GDM1 (cell line): ENCODE measurements at places on chromosomes 13 and 19.

GRCh38 chr13:106609116-106609515 lies 41.2 kb upstream of the ARGLU1 start:
- DNase-seq, result no peak

GRCh38 chr13:68895696-68896095 lies 1211.9 kb upstream of the ATXN8OS start:
- DNase-seq, result no peak

- DNase-seq, result no peak
Measured at GRCh38 chr13:98184792-98185191, 7.7 kb upstream of the RNF113B start.

- peak; percentile 21 for DNase-seq
Measured at GRCh38 chr19:11130824-11131455, 24.6 kb downstream of the SPC24 start.

DNA sequence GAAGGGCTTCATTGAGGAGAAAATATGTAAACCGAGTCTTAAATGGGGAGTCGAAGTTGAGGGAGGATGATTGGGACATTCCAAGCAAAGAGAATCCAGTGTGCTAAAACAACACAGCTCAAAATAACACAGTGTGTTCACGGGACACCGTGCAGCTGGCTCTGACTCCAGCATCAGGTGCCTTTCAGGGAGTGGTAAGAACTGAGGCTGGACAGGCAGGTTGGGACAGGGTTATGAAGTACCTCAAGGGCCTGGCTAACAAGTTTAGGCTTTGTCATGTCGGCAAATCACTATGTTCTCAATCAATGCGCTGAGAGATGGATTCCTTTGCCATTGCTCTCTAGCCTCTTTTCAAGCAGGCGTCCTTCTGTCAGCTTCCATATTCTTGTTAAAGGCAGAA lies 27.5 kb upstream of the WDFY2 start:
- DNase-seq, result no peak

DNA sequence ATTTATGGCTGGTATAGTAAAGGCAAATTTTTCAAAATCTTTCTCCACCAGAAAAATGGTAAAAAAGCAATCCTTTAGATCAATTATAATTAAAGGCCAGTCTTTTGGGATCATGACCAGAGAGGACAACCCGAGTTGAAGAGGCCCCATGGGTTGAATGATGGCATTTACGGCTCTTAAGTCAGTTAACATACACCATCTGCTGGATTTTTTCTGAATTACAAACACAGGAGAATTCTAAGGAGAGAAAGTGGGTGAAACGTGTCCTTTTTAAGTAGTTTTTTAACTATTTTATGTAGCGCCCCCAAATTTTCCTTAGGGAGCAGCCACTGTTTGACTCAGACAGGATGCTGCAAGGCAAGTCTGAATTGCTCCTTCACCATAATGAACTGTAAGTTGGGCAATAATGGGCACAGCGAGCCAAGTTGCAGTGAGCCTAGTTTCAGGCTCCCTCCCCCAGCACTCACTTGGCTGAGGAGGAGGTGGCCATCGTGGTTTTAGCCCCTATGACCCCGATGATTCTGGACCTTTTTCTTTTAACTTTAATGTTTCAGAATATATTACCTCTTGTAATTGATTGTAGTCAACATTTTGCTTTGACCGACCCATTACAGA lies 13.6 kb upstream of the ZNF611 start:
- peak; percentile 1 for DNase-seq

DNA sequence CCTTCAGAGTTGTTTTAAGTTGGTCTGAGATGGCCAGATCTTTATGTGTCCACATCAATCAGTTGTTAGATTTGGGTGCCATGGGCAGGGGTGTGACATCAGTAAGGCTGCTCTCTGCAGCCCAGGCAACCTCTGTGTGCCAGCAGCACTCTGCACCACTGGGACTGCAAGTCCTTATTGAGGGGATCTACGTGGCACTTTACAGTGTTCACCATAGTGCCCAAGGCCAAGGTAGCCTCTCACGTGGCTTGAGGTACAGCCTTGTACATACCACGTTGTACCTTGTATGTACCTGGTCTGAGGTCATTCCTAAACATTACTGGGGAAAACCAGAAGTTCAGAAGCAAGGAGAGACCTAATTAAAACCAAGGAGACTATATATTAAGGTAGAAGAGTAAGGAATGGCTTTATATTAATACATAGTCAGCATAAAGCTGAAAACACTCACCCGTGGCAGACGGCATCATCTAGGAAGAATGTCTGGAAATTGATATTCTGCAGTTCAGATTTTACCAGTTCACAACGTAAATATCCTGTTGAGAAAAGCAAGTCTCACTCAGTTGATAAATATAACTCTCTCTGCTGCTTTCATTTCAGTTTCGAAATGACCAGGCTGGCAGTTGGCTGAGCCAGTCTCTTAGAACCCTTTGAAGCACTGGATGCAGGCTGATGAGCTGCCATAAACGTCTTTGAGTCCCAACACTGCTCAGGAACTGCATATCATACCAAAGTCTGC lies 128.8 kb downstream of the ZDHHC20 start:
- no peak for DNase-seq

- DNase-seq, result no peak
Measured at GRCh38 chr19:48606463-48607358, at the start of gene SPACA4. Gene SPACA4 (plus strand): TSS chr19:48606742. CDS start chr19:48606979, 237 bp downstream.

- no peak for DNase-seq
Measured at GRCh38 chr19:34142440-34142839, 29.9 kb upstream of the LSM14A start.

DNA sequence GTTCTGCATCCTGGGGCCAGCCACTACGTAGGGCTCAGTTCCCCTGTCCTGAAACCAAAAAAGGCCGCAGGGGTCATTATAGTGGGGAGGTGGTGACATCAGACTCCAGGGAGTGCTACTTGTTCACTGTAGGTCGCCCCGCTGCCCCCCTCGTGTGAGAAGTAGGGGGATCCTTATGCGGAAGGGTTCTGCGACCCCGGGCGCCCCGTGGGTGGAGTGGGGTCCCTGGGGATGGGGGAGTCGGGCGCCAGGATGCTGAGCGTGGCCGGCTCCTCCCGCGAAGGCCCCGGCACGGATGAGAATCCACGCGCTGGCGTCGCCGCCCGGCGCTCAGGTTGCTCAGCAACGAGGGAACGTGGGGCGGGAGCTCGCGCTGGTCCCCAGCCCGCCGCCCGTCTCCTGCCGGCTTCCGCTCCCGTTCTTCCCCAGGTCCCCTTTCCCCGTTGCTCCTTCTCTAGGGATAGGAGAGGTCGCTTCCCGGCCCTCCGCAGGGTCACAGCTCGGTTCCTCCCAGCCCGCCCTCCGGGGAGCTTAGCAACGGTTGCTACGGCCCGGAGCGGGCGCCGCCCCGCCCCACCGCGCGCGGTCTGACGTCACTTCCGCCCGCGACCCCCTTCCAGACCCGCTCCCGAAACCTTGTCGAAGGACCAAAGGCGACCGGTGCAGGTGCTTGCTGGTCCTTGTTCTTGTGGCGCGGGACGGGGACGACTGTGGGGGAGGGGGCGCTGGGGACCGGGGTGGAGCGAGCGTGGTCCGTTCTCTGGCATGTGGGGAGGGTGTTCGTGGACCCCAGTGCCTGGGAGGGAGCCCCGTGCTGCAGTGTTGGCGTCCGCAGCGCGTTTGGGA lies at the start of gene NAT14:
TSS of gene NAT14 (plus strand) at position 596 of the 846 bp plus-strand sequence. CDS start 521 bp downstream, outside the sequence.
- peak; percentile 42 for DNase-seq

GRCh38 chr13:45915686-45916439 lies 64.3 kb upstream of the SIAH3 start:
- no peak for DNase-seq

- DNase-seq, result no peak
Measured at GRCh38 chr13:66313413-66313812, 916.7 kb downstream of the PCDH9 start.

- DNase-seq, result no peak
Measured at GRCh38 chr13:37230346-37230745, 124.9 kb upstream of the CSNK1A1L start.
